ENCODE measurements at places on chromosomes 3 and 15.

DNA sequence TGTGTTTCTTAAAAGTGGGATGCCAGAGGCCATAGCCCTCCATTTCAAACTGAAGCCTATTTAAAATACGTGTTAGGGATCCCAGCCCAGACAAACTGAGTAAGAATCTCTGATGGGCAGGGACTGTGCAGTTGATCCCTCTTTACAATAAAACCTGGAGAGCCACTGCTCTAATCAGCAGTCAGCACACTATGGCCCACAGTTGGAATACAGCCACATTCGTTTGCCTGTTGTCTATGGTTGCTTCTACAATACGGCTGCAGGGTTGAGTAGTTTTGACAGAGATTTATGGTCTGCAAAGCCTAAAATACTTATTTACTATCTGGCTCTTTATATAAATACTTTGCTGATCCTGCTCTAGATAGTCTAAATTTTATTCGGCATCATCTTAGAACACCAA is 32.4 kb downstream of the TJP1 start:
- DNase-seq = no peak

DNA sequence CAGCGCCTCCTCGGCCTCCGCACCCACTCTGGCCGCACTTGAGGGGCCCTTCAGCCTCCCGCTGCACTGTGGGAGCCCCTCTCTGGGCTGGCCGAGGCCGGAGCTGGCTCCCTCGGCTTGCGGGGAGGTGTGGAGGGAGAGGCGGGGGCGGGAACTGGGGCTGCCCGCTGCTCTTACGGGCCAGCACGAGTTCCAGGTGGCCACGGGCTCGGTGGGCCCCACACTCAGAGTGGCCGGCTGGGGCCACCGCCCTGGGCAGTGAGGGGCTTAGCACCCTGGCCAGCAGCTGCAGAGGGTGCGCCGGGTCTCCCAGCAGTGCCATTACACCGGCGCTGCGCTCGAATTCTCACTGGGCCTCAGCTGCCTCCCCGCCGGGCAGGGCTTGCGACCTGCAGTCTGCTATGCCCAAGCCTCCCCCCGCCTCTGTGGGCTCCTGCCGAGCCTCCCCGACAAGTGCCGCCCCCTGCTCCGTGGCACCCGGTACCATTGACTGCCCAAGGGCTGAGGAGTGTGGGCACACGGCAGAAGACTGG is 167.1 kb upstream of the PLSCR5 start:
- DNase-seq = no peak

GRCh38 chr3:9595877-9596276 is 42.3 kb upstream of the LHFPL4 start:
- DNase-seq = no peak

- DNase-seq = no peak
These were observed 166.3 kb downstream of the VGLL4 start for GRCh38 chr3:11477407-11477911.

DNA sequence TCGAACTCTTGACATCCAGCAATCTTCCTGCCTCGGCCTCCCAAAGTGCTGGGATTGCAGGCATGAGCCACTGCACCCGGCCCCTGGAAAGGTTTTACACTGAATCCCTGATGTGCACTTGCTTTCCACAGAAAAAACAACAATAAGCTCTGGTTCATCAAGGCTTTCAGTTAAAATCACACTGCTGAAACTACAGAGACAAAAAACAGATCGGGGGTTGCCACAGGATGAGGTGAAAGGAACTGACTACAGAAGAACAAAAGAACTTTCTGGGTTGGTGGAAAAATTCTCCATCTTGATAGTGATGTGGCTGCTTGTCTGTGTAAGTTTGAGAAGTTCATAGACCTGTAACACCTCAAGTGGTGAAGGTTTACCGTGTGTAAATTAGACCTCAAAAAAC is 2.9 kb downstream of the RAB43 start:
- no peak for DNase-seq

GRCh38 chr3:53821631-53822121 is 24.5 kb downstream of the CHDH start:
- DNase-seq = no peak

GRCh38 chr3:156681002-156681401 is 6.6 kb downstream of the TIPARP start:
- DNase-seq = no peak

GRCh38 chr3:152760024-152760563 is 74.8 kb upstream of the P2RY1 start:
- no peak for DNase-seq

DNA sequence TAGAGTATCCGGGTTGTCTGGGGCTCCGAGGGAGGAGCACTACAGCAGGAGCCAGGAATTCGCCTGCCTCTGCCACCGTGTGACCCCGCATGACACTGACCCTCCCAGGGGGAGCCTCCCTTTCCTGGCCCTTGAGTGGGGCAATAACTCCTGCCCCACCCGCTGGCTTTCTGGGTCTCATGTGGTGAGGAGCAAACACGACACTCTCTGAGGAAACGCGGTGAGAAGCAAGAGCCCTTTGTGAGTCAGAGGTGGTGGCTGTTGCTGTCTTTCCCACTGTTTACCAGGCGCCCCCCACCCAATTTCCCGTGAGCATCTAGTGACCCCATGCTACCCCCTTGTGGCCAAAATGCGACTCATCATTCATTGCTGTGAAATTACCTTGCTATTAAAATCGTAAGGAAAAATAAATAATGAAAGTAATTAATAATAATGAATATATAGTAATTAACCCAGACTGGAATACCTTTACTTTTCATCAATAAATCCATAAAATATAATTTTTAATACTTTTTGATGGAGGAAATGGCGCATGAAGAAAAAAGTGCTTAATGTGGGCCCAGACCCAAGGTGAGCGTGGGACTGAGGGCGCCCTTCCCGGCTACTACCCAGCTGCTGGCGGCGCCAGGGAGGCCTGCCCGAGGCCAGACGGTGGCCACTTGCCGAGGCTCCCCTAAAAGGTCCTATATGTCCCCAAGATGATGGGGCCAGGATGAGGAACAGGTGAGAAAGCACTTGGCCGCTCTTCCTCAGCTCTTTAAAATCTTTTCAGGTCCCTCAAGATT is 29.3 kb downstream of the CCNL1 start:
- DNase-seq = peak; percentile 35

GRCh38 chr15:64515196-64515595 is 54.8 kb downstream of the ZNF609 start:
- DNase-seq = no peak

GRCh38 chr3:151146731-151147091 is 56.3 kb downstream of the GPR171 start:
- DNase-seq = no peak

DNA sequence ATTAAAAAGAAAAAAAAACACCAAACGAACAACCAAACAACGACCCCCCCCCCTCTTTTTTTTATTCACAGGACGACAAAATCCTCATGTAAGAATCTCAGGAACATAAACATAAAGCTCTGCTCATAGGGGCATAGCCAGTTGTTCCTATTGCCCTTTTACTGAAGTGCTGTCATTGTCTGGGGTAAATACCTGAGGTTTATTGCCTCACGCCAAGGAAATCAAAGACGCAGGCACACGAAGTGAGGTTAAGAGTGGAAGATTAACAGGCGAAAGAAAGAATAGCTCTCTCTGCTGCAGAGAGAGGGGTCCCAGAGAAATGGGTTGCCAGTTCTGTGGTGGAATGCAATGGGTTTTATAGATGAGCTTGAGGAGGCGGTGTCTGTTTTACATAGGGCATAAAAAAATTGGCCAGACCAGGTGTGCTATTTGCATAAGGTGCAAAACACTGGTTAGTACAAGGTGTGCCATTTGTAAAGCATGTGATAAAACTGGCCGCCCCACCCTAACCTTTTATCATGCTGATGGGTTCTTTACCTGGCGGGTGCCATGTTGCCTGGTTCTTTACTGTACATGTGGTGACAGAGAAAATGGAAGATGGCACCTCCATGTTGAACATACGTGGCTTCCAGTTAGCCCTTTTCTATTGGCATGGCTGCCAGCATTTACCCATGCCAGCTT is 257.6 kb upstream of the ZPLD1 start:
- DNase-seq = no peak

DNA sequence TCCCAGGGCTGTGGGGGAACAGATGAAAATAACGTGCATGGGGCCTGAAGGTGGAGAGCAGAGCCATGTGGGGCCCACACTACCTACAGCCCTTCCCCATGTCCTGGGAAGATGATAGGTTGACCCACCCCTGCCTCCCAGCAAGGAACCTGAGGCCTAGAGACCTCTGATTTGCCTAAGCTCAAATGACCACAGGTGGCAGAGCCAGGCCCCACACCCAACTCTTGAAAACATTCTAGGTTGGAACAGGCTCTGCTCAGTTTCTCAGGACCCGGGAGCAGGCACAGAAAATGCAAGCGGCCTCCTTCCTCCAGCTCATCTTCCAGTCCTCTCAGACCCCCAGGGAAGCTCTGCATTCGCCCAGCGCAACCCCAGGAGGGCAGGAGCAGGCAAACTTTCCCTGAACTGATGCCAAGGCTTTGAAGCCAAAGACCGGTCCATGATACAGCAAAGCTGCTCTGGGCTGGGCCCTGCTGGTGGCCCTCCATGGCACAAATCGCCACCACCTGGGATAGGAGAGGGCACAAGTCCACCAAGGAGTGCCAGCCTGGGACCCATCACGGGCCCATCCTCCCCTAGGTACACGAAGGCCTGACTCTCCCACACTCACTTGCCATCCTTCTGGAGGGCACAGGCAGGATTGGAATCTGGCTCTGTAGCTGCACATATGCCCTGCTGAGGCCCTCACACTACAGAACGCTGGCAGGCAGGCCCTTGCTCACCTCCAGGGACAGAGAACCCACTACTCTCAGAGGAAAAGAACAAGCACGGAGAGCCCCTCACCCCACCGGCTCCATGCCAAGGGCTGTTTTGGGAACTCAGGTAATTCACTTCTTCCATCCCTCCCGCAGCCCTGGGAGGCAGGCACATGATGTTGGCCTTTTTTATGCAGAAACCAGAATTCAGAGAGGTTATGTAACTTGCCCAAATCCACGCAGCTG is 51.0 kb upstream of the FURIN start:
- no peak for DNase-seq

DNA sequence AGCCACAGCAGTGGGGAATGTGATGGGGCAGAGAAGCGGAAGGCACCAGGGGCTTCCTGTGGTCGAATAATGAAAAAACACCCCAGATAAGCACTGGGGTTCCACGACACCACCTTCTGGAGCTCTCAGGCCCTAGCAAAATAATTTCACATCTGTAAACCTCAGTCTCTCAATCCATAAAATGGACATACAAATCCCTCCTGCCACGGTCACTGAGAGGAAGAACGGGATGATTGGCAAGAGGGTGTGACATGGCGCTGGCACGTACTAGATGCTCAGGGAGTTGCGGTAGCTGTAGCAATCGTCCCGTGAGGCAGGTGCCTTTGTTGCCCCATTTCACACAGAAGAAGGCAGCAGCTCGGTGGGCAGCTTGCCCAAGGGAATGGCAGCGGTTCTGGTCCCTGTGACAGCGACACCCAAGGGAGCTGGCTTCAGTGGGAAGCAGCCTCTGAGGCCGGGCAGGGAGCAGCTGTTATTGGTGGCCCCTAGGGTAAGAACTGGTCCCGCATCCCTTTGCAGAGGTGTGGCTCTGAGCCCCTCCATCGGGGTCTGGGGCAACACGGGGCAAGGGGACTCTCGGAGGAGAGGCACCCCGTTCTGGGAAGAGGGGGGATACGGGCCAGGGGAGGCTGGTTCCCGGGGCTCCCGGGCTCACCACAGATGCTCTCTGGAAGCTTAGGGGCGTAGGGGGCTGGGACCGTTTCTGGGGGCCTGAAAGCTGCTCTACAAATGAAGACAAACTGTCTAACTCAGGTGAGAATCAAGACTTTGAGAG is 114.0 kb upstream of the ALDH1A3 start:
- DNase-seq = peak; percentile 10

DNA sequence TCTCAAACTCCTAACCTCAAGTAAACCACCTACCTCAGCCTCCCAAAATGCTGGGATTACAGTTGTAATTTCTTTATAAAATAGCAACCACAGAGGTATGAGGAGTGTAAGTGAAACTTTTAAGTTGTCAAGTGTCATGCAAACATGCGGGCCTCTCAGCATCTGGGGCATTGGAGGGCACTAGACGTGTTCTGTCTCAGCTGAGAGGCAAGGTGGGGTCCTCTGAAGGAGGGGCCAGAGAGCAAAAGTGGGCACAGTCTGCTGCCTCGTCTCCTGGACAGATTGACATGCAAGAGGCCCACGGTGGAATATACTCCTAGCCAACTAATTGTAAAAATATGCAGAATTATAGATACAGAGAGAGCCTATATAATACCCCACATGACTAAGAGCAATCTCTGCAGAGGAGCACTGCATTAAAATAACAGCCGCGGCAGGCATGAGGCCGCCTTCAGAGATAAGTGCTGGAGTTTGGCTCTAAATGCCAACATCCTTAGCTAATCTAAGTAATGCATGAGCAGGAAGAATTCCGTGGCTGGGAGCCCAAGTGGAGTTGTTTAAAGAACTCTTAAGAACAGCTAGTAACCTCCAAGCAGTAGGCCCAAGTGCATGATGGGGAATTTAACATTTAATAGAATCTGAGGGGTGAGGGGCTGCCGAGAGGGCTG is 87.8 kb upstream of the RNU6-1 start:
- no peak for DNase-seq

All from GM10248 (cell line).